ENCODE measurements at places on chromosomes 2 and 18.

- no peak for DNase-seq
Measured at GRCh38 chr2:238286987-238287736, 1.2 kb downstream of the PER2 start.

- DNase-seq: no peak
Measured at GRCh38 chr18:50839341-50839740, 19.5 kb upstream of the MRO start.

GRCh38 chr2:144006139-144006538 is 513.8 kb downstream of the ZEB2 start:
- DNase-seq: no peak

- DNase-seq: no peak
Measured at GRCh38 chr18:11586896-11587295, 22.5 kb upstream of the SLC35G4 start.

DNA sequence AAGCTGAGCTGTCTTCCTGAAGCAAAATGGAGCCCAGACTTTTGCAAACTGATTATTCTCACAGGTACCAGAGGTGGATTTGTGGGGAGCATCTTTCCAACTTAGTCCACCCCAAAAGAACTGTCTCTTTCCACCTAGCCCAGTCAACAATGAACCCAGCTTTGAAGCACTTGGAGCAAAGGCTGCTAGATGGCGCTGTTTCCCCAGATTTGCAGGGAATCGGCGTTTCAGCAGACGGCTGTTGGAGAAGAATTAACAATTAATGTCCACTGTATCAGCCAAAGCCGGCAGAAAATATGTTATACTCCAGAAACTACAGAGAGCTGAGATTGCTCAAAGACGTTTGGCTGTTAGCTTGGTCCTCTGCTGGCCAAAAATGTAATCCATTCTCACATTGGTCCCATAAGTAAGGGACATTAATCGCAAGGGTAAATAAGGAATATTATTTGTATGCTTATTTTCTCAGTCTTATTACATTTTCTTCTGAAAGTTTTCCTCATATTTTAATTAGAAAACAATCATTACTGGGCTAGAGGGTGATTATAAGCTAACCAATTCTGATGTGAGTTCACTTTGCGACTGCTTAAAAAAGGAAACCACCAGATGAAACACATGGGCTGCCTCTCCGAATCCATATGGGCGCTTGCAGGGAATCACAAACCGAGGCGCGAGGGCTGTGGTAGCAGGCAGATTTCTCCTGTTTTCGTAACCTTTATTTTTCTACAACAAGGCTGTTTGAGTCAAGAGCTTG is 423.8 kb upstream of the MEX3C start:
- DNase-seq: peak; percentile 46

DNA sequence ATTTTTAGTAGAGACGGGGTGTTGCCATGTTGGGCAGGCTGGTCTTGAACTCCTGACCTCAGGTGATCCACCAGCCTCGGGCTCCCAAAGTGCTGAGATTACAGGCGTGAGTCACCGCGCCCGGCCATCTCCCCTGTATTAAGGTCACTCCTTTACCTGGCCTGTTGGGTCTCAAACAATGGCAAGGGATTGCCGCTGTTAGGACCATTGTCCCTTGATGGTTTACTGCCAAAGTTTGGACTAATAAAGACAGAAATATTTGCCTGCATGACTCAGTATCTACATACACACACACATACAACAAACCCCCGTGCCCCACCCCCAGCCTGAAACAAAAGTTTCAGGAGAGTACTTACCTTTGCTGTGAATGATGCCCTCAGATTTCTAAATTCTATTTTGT is 16.5 kb downstream of the PARD3B start:
- no peak for DNase-seq

- no peak for DNase-seq
Measured at GRCh38 chr18:23725827-23726661, 36.8 kb downstream of the LAMA3 start.

DNA sequence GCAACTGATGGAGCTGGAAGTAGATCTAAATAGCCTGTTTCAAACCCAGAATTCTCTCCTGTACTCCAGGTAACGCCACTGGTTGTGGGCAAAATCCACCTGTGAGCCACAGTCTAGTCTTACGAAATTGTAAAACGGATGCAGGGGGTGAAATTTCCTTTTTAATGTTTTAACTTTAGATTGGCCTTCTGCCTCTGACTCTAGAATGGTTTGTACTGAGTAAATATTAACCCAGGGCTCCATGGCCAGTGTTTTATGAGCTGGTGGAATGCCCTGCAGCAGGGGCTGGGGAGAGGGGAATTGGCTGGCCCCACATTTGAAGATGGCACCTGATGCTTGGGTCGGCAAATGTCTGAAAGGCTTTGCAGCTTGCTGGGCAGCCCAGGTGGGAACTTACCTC is 156.6 kb downstream of the MYCN start:
- DNase-seq: no peak

GRCh38 chr2:217437290-217437870 is 565.4 kb downstream of the TNS1 start:
- no peak for DNase-seq

DNA sequence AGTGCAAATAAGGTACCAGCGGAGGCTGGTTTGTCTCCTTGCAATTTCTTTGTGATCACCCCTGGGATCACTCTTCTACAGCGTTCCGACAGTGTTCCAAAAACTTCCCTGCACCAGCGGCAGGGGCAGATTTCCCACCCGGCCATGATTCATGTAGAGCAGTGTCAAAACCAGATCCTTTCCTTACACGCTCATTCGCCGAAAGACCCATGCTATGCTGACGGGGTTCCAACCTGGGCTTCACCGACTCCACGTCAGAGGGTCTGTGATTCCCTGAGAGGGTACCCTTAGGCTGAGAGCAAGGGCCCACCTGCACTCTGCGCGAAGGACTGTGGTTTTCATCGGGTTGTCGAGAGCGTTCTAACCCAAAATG is 423 bp upstream of the TTC27 start:
- peak; percentile 64 for DNase-seq

DNA sequence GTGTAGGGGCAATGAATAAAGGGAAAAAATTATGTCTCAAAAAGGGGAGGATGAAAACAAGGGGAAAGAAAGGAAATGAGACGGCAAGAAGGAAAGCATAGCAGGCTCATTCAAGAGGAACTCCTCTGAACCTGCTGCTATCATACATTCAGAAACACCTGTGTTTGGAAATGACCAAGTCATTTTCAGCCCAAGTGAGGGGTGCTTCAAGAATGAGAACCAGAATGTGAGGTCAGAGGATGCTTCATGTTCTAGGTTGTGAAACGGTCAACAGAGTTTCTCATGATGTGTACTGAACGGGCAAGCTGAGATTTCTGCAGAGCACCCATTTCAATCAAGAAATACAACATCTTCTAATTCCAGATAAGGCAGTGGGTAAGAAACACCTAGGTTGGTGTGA is 1367.2 kb upstream of the CELF4 start:
- DNase-seq: no peak

GRCh38 chr2:20231598-20232026 is 6.7 kb upstream of the SDC1 start:
- DNase-seq: peak; percentile 67

GRCh38 chr2:12935796-12936195 is 219.1 kb downstream of the TRIB2 start:
- no peak for DNase-seq

DNA sequence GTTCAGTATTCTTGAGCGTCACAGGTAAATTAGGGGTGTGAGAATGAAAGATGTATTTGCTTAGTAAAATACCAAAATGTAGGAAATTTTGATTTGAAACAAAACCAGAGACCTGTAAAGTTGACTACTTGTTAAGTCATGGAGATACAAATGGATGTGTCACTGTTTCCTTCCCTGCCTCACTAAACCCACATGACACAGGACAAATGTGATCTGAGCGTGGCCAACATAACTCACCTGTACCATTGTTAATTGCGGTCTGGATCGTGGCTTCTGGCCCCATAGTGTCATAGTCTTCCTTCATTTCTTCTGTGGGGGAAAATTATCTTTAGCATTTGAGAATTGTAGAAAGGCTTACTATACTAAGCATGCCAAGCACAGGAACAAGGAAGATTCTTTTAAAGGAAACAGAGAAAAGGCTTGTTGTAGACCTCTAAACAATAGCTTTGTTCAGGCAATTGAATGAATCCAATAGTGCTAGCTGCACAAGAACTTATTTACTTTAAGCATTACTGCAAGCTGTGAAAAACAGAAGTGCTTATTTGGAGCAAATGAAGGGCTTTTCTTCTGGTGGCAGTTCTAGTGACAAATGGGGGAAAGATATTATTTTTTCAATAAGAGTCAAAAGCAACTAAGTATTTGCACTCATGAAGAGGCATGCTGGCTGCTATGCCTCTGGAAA is 95.2 kb downstream of the ZEB2 start:
- no peak for DNase-seq

DNA sequence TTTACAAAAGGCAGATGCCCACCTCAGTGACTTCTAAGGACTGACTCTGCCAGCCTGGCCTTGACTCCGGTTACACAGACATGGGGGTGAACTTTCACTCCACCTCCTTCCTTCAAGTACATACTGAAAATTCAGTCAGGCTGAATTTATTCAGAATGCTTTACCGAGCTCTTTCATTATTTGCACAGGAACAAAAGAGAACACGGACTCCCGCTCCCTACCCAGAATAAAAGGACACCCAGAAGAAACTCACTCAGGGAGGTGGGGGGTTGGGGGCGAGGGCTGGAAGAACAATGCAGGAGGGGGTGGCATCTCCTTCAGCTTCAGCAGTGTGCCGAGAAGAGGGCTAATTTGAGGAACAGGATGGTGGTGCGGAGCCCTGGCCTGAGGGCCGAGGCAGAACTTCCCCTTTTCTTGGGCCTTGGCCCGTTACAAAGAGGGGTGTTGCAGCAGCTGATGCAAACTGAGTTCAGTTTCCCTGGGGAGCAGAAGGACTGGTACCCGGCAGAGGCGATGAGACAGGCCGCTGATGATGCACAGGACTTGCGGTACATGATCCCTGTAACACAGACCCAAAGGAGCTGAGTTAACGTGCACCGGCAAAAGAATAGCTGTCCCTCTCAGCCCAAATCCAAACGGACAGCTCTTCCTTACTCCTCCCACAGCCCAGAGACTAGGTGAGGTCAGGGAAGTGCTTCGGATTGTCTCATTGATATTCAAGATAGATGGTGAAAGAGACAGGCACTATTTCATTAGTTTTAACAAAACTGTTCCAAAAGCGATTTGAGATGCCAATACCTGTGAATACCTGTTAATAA is 24.1 kb downstream of the LYPD1 start:
- no peak for DNase-seq

DNA sequence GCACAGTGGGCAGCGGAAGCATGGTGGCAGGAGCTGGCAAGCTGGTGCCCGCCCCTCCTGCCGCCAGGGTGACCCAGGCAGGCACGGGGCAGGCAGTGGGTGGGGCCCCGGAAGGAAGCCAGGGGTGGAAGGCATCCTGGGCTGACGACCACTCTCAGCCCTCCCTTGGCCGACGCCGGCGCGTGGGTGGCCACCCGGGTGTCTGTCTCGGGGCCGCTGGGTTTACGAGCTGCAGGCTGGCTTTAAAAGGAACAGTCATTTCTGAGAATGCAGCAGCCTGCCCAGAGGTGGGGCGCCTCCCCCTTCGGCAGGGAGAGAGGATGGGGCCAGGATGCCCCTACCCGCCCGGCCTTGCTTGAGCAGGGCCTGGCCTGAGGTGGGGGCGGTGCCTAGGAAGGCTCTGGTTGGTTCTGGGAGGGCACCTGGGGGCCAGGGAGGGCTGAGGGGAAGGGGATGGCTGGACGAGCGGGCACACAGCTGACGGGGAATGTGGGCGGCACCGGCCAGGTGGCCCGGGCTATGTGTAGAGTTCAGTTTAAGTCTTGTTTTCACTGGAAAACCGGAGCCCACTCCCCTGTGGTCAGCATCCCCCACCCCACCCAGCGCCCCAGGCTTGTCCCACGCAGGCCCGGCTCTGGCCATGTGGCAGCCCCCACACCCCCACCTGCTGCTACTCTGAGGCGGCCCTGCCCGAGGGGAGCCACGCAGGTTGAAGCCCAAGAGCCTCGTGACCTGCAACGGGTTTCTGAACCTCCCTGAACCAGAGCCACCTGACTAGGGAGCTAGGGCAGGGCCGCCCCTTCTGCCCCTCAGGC is 6.3 kb downstream of the BOK start:
- no peak for DNase-seq

DNA sequence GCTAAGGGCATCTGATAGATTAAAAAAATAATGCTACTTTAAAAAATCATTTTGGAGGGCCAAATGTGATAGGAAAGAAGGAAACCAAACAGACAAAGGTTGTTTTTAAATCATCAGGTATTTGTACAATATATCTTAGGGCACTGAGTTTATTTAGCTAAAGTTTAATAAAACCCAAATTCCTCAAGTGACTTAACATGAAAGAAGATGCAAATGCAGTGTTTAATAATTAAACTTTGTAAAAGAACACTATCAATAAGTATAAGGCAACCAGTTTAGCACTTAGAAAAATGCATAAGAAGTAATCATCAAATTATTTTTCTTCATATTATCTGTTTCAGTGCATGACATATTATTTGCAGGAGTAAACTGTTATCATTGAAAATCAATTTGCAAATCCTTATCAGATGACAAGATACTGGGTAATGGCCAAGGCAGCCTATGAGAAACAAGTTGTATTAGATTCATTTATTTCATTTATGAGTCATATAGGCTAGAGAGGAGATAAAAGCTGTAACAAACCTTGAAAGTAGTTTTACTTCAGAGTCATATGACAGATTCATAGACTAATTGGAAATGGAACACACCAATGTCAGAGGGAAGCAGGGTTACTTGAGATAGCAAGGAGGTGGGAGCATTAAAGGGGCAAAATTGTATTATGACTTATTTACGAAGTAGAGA is 165.5 kb downstream of the GCA start:
- no peak for DNase-seq

DNA sequence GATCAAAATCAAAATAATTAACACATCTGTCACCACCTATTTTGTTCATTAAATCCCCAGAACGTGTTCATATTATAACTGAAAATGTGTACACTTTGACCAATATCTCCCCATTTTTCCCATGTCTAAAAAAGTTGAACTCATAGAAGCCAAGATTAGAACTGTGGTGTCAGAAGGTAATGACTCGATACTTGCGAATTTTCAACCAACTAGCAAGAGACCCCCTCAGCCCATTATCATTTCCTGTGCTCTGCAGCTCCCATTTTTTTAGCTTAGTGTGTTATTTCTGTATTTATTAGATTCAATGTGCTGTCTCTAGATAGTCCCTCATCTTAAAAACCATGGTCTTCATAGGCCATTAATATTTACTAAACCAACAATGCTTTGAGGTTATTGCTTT is 248.7 kb upstream of the PIK3C3 start:
- peak; percentile 71 for DNase-seq

DNA sequence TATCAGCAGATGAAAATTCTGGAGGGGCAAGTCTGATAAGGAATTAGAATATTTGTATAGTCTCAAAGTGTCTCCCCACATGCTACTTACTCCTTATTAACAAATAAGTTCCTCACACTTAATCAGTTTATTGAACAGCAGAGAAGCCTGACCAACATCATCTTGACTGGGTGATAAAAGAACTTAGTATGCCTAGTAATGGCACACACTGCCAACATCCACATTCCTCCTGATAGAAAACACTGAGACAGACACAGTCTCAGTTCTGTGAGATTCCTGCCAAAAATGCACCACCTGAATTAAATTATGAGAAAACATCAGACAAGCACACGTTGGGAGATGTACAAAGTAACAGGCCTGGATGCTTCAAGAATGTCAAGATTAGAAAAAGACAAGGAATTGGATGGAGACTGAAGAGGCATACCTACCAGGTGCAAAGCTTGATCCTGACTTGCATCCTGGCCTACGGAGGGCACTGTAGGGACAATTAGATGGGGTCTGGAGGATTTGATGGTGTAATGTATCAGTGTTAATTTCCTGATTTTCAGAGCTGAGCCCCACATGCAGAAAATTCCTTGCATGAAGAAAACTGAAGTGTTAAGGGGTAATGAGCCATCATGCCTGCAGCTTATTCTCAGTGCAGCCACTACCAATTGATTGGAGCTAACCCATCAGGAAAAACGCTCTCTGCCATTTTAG is 200.4 kb upstream of the SH3BP4 start:
- no peak for DNase-seq
